ENCODE measurements at places on chromosomes 6 and 20.

GRCh38 chr20:55173601-55174000 is 698.2 kb downstream of the DOK5 start:
- H3K27ac ChIP-seq: no peak overlapping the region
- H3K27me3 ChIP-seq: no peaks in the 10 kb centered on the region
- H3K4me3 ChIP-seq: no peak overlapping the region
- DNase-seq: no peak
- no peaks in the 10 kb centered on the region for H3K4me1 ChIP-seq

GRCh38 chr20:54068495-54068894 is 1.9 kb downstream of the BCAS1 start:
- H3K27ac ChIP-seq: no peak overlapping the region
- DNase-seq: no peak
- H3K4me1 ChIP-seq: no peaks in the 10 kb centered on the region
- H3K4me3 ChIP-seq: no peak overlapping the region
- H3K27me3 ChIP-seq: no peaks in the 10 kb centered on the region

GRCh38 chr20:49644980-49645565 is 68.6 kb downstream of the B4GALT5 start:
- H3K4me1 ChIP-seq: peaks cover 17% of the 10 kb centered on the region
- no peak for DNase-seq
- no peaks in the 10 kb centered on the region for H3K27me3 ChIP-seq
- H3K36me3 ChIP-seq: peaks cover 98% of the 10 kb centered on the region
- no peak overlapping the region for H3K4me3 ChIP-seq
- no peak overlapping the region for H3K27ac ChIP-seq

GRCh38 chr6:48068278-48069251 is 42.4 kb downstream of the PTCHD4 start:
- DNase-seq: no peak
- peak overlapping the region; percentile 43 for H3K4me3 ChIP-seq
- no peak overlapping the region for H3K27ac ChIP-seq
- H3K4me1 ChIP-seq: peaks cover 11% of the 10 kb centered on the region

GRCh38 chr6:35327349-35328027 is 14.9 kb upstream of the PPARD start:
- DNase-seq: peak; percentile 72
- H3K4me1 ChIP-seq: peaks cover 6% of the 10 kb centered on the region
- no peaks in the 10 kb centered on the region for H3K27me3 ChIP-seq

DNA sequence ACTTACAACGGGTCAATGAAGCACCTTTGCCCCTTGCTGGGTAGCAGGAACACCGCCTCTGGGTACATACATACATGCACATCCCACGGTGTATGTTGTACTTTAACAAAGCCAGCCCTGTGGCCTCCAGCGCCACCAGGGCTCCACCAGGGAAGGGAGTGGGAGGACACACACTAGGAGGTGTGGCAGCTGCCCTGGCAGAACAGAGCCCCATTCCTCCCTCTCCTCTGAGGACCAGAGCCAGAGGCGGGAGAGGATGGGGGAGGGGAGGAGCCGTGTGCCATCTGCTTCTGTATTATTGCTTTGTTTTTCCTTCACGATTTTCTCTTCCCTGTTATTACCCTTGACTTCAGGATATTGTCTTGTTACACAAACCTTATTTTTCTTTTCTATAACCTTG is 105.8 kb upstream of the TRAF3IP2 start:
- peaks cover 26% of the 10 kb centered on the region for H3K36me3 ChIP-seq
- H3K27ac ChIP-seq: peak overlapping the region; percentile 33
- no peak for DNase-seq
- peaks cover 35% of the 10 kb centered on the region for H3K4me1 ChIP-seq

DNA sequence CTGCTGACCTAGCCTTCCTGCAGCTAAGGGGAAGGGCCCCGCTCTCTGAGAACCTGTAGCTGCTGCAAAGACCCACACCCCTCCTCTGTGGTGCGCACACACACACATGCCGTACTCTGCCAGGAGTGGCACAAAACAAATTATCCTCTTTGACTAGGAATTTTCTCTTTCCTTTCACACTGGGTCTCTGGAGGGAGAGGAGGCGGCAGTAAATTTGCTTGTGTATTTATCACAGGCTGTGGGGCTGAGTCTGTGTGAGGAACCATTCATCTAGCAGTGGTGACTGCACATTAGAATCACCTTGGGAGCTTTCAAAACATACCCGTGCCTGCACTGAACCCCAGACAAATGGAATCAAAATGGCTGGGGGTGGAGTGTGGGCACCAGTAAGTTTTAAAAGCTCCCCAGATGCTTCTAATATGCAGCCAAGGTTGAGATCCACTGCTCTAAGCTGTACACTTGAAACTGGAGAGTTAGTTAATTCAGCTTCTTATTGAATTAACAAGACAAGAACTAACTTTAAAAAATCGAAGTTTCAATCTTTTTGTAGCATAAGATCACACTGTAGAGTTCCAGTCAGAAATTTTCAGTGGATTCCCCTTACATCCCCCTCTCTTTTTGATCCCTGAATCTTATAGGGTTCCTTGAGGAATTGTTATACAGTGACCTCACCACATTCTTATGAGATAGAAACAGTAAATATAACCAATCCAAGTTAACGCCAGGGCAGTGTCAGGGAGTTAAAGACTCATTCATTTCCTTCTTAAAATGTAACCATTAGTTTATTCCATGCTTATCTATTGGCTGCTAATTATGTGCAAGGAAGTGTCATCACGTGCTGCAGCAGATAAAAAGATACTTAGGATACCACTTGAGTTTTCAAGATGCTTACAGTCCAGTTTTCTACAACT is 29.8 kb upstream of the GMDS start:
- DNase-seq: no peak
- no peaks in the 10 kb centered on the region for H3K27me3 ChIP-seq
- peaks cover 12% of the 10 kb centered on the region for H3K36me3 ChIP-seq

GRCh38 chr6:44127186-44128019 is at the start of the genes MRPL14 and TMEM63B:
MRPL14 (minus strand) TSS chr6:44127452; CDS start chr6:44116611, 10,841 bp downstream.
TMEM63B (plus strand) TSS chr6:44127554; CDS start chr6:44134585, 7,031 bp downstream.
- H3K4me1 ChIP-seq: peaks cover 51% of the 10 kb centered on the region
- DNase-seq: peak; percentile 91
- peak within 1 kb of the TSS; percentile 91 for H3K27ac ChIP-seq
- H3K27me3 ChIP-seq: no peaks in the 10 kb centered on the region
- peak within 1 kb of the TSS; percentile 93 for H3K4me3 ChIP-seq
- H3K36me3 ChIP-seq: peaks cover 3% of the 10 kb centered on the region

GRCh38 chr20:17969278-17969883 is 563 bp downstream of the MGME1 start:
- H3K4me3 ChIP-seq: peak overlapping the region; percentile 89
- H3K4me1 ChIP-seq: peaks cover 67% of the 10 kb centered on the region
- peak; percentile 55 for DNase-seq
- no peaks in the 10 kb centered on the region for H3K36me3 ChIP-seq

DNA sequence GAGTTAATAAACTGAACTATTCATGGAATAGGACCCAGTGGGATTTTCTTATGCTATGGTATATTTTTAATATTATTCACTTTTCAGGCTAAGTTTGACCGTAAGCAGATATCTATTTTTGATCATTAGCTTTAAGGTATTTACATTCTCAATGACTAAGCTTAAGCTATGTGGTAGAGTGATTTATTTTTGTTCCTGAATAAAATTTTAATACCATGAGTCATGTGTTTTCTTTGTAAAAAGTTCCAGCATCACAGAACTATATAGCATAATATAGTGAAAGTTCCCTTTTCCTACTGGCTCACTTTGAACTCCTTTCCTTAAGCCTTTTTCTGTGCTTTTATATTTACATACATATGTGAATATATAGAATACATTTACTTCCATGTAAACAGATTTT is 75.8 kb downstream of the BCKDHB start:
- no peaks in the 10 kb centered on the region for H3K36me3 ChIP-seq
- DNase-seq: no peak
- H3K27me3 ChIP-seq: no peaks in the 10 kb centered on the region
- no peak overlapping the region for H3K4me3 ChIP-seq
- no peaks in the 10 kb centered on the region for H3K4me1 ChIP-seq

DNA sequence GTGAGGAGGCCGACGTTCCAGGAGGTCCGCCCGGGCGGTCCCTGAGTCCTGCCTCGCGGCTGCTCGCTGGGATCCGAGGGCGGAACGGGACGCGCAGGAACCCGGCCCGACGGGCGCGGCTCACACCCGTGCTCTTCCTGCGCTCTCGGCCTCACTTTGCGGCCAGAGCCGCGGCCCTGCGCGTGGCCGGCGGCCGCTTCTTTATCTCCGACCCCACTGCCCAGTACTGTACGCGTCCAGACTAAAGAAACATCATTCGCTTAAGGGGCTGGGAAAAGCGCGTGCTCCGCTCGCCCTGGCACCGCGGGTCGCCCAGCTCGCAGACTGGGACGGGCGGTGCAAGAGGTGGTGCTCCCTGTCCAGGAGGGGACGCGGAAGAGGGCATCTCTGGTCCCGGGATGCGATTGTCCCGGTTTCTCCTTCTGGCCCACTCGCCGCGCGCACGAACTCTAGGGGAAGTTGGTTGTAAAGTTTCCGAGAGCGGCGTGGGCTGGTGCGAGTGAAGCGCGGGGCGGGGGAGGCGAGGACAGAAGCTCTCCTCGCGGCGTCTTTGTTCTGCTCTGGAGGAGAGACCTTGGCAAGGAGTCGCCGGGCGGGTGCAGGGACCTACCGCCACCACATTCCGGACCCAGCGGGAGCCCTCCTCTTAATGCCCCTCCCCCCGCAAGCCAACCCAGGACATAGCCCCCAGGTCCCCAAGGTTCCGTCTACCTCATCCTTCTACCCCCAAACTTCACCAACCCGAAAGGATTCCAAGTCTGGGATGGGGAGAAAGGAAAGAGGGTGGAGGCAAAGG is 71.0 kb downstream of the SOX4 start:
- peaks cover 54% of the 10 kb centered on the region for H3K27me3 ChIP-seq
- H3K4me1 ChIP-seq: peaks cover 36% of the 10 kb centered on the region
- peak overlapping the region; percentile 59 for H3K4me3 ChIP-seq
- DNase-seq: peak; percentile 53

- H3K4me3 ChIP-seq: peak overlapping the region; percentile 10
- no peak for DNase-seq
- no peaks in the 10 kb centered on the region for H3K36me3 ChIP-seq
- H3K27ac ChIP-seq: peak overlapping the region; percentile 84
Observed at GRCh38 chr6:11427723-11428245, 109.8 kb upstream of the TMEM170B start.

- no peak overlapping the region for H3K4me3 ChIP-seq
- no peaks in the 10 kb centered on the region for H3K4me1 ChIP-seq
- H3K36me3 ChIP-seq: no peaks in the 10 kb centered on the region
Observed at GRCh38 chr6:40383348-40384115, 203.6 kb downstream of the LRFN2 start.
